Stimulated activated CD8-positive, alpha-beta memory T cell treated with anti-CD3 and anti-CD28 coated beads, Interleukin-7, amount 100 ng/mL, for 24 hours (primary cell): ENCODE measurements at places on chromosomes 1 and 21.

DNA sequence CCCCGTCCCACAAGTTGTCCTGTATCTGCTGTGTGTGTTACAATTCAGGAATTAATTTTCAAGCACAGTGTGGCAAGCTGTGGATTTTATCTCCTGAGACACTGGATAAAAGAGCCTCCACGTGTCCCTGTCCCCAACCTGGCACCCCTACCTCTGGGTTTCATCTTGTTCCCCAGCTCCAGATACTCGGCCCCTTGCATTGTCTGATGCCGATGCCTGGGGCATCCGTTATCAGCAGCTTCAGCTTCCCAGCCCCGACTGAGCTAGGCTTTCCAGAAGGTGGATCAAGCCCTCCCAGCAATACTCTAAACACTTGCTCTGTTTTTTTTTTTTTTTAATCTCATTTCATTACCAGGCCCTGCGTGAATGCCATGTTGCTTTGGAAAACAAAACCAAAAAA lies 159.4 kb downstream of the PLXNA2 start:
- DNase-seq: no peak

DNA sequence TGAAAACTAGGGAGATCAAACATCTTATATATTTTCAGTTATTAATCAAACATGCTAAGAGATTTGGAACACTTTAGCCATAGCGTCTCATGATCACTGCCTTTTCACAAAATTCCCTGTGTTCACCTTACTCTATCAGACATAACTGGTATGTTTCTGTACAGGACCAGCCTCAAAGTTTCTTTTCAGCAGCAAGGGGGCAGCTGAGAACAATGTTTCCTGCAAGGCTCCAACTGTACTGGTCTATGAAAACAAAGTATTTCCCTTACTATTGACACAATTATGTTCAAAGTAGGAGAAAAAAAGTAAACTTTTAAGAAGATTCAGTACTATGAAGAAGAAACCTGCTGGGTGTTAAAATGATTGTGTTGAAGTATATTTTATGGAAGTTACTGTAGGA lies 98.5 kb downstream of the ATF6 start:
- DNase-seq: no peak

- no peak for DNase-seq
These were observed 366.9 kb upstream of the USP24 start for GRCh38 chr1:55582084-55582483.

DNA sequence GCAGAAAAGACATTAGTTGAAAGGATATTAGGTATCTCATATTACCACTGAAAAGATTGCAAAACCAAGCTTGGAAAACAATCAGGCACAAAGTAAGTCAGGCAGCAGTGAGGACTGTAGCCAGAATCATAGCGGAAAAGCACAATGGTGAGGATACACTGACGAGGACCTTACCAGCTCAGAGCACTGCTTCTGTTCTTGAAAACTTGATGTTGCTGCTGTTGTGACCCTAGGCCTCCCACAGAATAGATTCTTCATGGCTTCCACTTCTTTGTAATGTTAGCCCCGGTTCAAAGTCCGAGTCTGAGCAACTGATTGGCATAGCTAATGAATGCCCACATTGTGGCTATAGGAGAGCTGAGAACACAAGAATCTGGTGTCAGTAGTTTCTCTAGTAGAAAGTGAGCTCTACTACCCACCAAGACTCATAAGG lies 45.2 kb upstream of the LRRC8C start:
- no peak for DNase-seq

DNA sequence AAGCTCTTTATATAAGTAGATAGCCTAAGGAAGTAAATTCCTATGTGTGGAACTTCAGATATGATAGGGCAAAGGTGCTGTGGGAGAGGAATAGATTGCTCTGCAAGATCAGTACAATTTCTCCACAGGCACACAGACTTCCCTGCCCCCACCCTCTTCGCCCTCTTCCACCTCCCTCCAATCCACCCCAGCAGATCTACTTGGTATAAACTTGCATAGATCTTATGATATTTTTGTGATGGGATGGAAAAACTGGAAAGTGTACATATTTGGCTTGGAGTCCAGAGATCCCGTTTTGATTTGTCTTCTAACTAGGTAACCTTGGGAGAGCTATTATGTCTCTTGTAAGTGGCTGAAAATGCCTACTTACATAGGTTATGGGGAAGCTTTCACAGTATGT lies 586.3 kb upstream of the USP24 start:
- DNase-seq: no peak

DNA sequence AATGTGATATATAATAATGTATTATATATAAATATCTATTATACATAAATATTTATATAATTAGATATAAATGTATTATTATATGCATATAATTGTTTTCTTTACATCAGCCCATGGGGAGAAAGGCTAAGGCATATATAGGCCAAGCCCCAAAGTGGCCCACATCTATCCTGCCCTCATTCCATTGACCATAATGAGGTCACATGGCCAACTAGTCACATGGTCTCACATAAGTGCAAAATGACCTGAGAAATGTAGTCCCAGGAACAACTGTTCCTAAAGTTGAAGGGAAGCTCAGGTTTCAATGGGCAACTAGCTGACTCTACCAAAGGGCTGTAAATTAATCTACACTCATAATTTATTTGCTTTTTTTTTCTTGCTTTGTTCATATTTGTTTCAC lies 14.5 kb upstream of the CCDC185 start:
- no peak for DNase-seq

DNA sequence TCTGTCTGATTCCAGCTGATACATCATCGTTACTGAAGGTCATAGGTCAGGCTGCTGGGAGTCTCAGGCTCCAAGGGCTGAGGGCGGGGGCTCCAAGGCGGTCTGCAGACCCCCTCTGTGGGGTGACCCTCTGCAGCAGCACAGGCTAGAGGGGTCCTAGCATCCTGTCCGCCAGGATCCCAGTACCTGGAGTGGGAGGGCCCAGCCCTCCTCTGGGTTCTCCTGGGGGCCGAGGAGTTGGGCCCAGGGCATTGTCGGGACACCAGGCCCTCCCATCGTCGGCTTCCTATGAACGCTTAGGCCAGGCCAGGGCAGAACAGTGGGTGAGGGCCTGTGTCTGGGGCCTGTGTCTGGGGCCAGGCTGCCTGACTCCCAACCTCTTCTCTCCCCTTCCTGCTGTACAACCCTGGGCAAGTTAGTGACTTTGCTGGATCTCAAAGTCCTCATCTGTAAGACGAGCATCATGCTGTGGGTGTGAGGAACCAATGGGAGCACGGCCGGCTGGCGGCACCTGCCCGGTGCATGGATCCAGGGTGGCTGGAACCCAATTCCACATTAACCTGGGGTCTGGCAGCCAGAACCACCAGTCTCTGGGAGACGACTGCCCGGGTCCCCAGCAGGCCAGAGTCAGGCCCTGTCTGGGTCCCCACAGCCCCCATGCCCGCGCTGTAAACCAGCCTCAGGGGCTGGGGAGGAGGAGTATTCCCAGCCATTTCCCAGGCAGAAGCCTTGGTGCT lies 56.2 kb upstream of the COL18A1 start:
- DNase-seq: no peak

GRCh38 chr1:25653558-25653957 lies 37.0 kb downstream of the MAN1C1 start:
- DNase-seq: no peak

GRCh38 chr21:17964716-17965115 lies 145.6 kb upstream of the C21orf91 start:
- DNase-seq: no peak

- DNase-seq: no peak
These were observed 55.0 kb upstream of the TLR5 start for GRCh38 chr1:223197923-223198627.

- no peak for DNase-seq
These were observed 104.4 kb downstream of the GALNT2 start for GRCh38 chr1:230171356-230172015.

DNA sequence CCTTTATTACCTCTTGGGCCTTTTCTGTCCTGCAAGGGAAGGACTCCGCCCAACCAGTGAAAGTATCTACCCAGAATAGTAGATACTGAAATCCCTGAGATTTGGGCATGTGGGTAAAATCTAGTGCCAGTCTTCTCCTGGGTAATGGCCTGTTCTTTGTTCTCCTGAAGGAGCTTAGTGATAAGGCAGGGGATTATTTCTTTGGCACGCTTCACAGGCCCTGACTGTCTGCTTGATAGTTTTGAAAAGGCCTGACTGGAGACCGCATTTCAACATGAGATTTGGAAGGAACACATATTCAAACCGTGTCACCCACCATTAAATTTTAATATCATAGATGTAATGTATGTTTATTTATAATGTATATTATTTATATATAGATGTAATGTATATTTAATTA lies 48.9 kb downstream of the RASAL2 start:
- DNase-seq: no peak

GRCh38 chr1:182867861-182868260 lies 28.7 kb downstream of the DHX9 start:
- no peak for DNase-seq

DNA sequence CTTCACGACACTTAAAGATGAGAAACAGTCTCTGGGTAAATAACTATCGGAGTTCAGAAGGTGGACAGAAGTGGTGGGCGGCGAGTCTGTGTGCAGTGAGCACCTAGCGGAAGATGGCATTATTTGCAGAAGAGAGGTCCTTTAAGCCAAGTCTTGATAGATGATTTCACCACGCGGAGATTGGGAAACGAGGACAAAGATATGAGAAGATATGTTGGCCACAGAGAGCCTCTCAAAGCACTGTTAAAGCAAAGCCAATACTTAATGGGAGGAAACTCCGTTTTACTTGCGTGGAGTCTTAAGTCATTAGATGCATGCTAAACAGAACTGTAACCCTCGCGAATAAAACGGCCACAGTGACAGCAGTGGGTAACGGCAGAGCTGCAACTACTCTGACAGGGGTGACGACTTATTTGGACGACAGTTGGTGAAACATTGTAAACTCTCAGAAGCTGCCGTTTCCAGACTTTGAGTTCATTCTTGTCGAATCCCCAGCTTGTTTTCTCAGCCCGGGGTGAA lies 577 bp upstream of the CEP350 start:
- DNase-seq: peak; percentile 13

DNA sequence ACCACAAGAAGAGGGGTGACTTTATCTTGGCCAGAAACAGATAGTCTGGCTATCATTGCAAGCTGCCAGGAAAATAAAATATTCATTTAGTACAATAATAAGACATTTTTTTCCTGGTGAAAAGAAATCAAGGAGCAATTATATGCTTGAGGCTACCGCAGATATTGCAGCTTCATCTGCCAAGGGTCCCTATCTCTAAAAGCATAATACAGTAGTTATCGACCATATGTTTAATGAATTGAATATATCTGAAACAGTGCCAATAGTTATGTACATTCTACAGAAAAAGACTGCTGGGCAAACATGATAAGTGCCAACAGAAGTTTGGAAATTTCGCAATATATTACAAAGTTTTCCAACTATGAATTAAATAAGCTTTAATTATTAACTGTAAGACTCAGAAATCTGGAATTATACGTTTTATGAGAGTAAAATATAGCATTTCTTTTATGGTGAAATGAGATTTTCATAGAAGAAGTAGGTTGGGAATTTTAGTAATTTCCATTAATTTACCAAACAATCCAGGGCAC lies 561.1 kb upstream of the ZP4 start:
- no peak for DNase-seq

- no peak for DNase-seq
These were observed 404.0 kb upstream of the VAMP3 start for GRCh38 chr1:7366955-7367665.

GRCh38 chr1:2233997-2234761 lies 6.1 kb downstream of the SKI start:
- no peak for DNase-seq

GRCh38 chr1:152053375-152053774 lies 16.6 kb upstream of the S100A11 start:
- DNase-seq: no peak

- DNase-seq: no peak
These were observed 79.6 kb downstream of the UCHL5 start for GRCh38 chr1:192979542-192979941.

- no peak for DNase-seq
These were observed 37.0 kb downstream of the MIA3 start for GRCh38 chr1:222654849-222655248.

GRCh38 chr1:99003581-99004253 lies 944 bp downstream of the PLPPR5 start:
- no peak for DNase-seq

DNA sequence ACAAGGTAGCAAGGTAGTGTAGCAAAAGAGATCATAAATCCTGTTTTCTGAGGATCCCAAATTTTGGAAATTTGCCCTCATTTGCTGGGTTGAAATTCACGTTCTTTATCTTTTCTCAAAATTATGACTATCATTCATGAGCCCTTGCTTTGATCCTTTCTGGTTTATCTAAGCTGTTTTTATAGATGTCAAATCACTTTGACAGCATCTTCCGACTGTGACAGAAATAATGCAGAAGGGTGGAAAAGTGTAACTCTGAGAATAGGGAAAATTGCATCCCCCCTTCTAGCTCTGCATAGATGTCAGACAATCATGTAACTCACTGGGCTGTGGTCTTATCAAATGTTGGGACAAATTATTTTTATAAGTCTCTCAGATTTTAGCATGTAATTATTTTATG lies 550.1 kb downstream of the OMA1 start:
- no peak for DNase-seq

DNA sequence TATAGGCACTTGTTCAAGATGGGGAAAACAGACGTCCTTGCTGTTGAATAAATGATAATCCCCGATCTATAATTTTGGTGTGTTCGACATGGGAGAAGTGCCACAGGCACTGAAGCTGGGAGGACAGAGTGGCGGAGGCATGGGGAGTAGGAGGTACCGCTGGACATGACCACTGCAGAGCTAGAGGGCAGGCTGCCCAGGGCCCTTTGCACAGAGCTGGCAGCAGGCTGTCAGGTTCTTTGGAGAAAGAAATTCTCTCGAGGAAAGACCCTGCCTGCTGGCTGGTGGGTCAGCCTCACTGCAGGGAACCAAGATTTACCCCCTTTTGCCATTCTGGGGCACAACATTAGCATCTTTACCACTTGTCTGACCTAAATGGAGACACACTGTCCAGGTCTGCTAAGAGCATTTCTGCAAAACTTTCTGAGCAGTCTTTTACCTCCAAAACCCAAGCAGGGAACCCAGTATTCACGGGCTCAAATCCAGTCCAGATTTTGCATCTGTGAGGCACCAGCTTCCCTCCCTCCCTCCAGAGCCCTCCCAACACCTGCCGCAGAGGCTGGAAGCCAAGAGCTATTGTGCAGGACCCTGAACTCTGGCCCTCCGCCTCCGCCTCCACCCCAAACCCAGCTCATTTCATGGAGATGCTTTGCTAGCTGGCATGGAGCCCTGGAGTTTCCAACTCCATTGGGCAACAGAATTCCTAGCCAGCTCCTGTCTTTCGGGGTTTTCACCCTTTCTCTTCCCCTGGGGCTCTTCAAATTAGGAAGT lies 142.3 kb downstream of the PLXNA2 start:
- no peak for DNase-seq
